Urinary bladder (tissue), 4 donors: ENCODE measurements at places on chromosomes 11 and 22. TPM values are rescaled to one million over a fixed set of nuclear protein-coding genes. Genes with fewer than 3 reads are reported as not detected.

DNA sequence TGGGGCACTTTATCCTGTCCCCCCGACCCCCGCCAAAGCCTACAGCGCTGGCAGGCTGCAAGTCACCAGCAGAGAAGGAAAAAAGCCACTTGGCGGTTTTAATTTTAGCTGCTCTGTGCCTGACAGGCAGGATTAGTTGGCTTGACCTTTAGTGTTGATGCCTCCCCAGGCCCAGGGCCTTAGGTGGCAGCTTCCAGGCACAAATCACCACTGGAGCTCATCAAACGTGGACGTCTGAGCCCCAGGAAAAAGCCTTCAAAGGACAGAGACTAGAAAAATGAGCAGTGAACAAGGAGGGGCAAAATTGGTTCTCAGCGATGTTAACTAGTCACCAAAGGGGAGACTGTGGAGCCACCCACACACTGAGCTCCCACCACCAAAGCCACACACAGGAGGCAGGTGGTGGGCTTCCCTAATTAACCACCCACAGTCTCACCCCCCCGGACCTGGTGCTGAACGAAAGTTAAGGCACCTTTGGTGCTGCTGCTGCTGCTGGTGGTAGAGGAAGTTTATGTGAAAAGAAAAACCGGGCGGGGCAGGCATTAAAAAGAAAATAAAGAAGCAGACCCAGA lies 4.4 kb upstream of the PYGM start:
- DNase-seq = no peak

DNA sequence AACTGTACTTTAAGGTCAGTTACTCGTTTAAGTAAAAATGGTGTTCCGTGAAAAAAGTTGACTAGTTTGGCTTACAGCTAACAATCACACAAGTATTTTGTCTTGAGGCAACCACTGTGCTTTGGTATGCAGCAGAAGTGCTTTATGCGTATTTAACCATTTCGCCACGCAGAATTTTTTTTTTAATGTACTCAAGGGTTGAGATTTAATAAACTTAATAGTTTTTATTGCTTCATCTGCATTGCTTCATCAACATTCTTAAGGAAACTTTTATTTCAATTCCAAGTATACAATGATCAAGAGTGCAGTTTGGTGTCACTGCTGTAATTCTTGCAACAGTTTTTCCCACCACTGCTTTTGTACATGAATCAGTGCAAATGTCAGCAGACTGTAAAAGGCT lies 66.4 kb downstream of the ZNRF3 start:
- DNase-seq = no peak

GRCh38 chr22:30187529-30188407 lies 58.8 kb downstream of the LIF start:
- DNase-seq = no peak

DDX25 gene
- total RNA-seq = 0.32 TPM

DNA sequence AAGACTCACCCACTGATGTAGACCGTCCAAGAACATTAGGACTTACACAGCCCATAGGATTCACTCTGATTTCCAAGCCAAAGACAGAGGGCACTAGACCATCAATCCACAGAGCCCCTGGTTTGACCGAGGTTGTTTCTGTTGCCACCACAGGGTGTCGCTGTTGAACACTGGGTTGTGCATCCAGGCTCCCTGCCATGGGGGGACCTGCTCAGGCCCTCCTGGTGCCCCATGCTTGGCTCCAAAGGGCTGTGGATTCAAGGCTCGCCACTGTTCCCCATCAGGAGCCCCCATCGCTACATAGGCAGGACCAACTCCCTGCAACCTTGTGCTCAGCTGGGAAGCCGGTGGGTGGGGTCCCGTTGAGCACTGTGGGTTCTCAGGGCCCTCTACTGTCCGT lies 128.0 kb upstream of the ANO1 start:
- DNase-seq = no peak

GRCh38 chr11:67397986-67398660 lies 3.5 kb downstream of the PPP1CA start:
- no peak for DNase-seq

DNA sequence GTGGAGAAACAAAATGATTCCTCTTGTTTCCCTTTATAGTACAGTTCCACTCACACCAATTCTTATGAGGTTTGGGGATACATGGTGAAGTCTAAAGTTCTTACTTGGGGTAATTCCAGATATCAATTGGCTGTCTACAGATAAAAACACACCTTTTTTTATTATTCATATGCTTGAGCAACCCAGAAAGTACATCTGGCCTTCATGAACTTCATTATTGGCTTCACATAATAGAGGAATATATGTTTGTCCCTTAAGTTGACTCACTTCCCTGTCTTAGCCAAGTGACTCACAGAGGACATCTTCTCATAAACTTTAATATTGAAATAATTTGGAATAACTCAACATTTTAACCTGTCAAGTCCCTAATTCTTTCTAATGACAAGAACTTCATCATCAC lies 36.3 kb upstream of the SOX6 start:
- DNase-seq = no peak

FADS2 gene
- total RNA-seq = 75.1 TPM

PDE3B gene
- 40.6 TPM for total RNA-seq
